Inflammatory macrophage treated with lipopolysaccharide for 4 hours (primary cell): ENCODE measurements at places on chromosomes 3 and 15.

DNA sequence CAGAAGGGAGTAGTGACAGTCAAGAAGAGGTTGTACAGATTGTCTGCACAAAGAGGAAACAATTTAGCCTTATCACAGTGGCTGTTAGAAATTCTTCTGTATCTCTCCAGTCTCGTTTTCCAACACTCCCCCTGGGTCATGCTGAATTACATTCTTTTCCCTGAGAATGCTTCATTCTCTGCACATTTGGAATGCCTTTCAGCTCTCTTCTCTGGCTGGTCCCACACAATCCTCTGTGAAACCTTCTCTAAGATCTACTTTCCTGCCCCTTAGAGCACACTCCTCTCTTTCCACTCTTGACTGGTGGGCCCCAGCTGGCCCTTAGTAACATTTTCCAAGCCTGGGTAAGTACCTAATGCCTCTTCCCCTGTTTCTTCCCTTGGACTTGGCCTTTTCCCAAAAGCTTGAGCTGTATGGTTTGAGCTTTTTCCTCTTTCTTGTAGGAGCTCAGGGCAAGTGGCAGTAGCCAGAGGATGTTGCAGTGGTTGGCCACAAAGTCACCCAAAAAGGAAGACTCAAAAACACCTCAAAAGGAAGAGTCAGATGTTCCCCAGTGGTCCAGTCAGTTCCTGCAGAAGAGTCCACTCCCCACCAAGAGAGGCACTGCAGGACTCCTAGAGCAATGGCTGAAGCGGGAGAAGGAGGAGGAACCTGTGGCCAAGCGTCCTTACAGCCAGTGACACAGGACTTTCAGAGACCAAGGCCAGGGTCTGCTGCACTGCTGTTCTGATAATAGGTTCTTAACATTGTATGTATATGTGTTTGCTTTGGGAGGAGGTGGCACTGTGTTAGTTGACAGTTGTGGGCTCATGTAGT is 25.7 kb downstream of the HMCES start:
- peak; percentile 28 for DNase-seq

GRCh38 chr3:46463868-46464241 is 850 bp downstream of the LTF start:
- DNase-seq = no peak

DNA sequence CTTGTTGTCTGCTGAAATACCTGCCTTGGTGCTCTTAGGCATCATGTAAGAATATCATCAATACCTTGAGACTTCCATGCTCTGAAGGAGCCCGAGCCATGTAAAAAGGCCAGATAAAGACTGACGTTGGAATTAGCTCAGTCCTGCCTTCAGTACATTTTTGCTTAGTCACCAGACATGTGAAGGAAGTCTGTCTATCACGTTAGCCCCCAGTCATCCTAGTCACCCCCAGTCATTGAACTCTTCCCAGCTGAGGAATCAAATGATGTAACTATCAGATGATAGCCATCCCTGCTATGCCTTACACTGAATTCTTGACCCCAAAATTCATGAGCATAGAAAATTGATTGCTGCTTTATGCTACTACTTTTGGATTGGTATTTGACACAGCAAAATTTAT is 351.2 kb upstream of the SGO1 start:
- DNase-seq = no peak

GRCh38 chr15:71577071-71577470 is 233.3 kb upstream of the NR2E3 start:
- DNase-seq = no peak

- DNase-seq = peak; percentile 72
These were observed 432 bp upstream of the LPP start for GRCh38 chr3:188153437-188154013.

GRCh38 chr15:41511899-41512369 is 1.7 kb downstream of the LTK start:
- no peak for DNase-seq

GRCh38 chr3:42036483-42036823 is 54.7 kb upstream of the TRAK1 start:
- peak; percentile 83 for DNase-seq

DNA sequence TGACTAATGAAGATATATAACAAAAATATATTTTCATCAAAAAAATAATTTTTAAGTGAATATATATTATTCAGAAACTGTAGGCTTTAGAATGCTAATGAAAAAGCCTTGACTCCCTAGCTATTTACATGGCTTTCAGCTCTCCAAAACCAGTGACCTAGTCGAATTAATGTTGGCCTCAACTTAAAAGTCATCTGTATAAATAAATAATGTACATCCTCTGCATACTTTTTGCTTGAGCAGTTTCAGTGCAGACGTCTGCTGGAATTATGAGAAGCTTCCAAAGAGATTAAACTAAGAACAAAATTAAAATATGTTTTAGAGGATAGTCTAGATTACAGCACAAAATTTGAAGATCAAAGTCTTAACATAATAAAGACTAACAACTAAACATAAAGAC is 520.4 kb upstream of the ALCAM start:
- DNase-seq = no peak

GRCh38 chr15:74402873-74403587 is 30.7 kb downstream of the SEMA7A start:
- DNase-seq = peak; percentile 44

DNA sequence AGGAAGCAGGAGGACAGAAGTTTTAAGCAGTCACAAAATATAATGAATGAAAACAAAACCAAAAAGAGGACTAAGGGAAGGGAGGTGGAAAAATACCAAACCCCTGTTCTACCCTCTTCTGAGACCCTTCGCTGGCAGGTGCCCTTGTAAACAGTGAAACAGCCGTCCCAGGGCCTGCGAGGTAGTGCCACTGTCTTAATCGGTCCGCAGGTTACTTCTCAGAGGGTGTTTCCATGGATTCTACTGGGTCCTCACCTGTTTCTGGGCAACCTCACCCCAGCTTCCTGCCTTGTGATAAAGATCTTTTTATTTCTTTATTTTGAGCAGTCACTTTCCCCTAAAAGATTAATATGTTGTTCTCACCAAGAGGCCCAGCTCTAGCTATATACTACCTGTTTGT is 65.3 kb downstream of the SLC30A4 start:
- no peak for DNase-seq

GRCh38 chr15:97036301-97036700 is 705.8 kb downstream of the NR2F2 start:
- DNase-seq = no peak

GRCh38 chr3:43073836-43074220 is 32.1 kb downstream of the POMGNT2 start:
- no peak for DNase-seq

DNA sequence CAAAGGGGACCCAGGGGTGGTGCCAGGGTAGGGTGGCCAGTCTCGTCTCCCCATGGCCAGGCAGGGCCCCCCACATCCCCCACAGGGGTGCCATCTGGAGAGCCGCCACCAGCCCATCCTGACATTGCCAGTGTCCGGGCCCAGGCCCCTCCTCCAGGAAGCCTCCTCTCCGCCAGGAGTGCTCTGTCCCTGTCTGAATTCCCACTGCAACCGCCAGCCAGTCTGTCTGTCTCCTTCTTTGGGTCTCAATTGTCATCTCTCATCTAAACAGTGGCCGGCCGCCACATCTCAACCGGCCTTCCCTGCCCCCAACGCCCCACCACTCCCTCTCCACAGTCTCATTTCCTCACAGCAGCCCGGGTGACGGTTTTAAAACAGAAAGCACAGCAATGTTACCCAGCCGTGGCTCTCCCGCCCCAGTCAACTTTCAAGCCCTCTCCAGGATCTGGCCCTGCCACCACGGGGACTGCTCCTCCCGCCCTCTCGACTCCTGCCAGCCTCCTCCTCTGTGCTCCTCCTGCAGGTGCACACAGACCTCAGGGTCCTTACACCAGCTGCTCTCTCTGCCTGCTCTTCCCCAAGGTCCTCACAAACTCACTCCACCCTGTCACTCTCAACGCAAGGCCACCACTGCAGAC is 57.0 kb downstream of the IQSEC1 start:
- DNase-seq = peak; percentile 88

DNA sequence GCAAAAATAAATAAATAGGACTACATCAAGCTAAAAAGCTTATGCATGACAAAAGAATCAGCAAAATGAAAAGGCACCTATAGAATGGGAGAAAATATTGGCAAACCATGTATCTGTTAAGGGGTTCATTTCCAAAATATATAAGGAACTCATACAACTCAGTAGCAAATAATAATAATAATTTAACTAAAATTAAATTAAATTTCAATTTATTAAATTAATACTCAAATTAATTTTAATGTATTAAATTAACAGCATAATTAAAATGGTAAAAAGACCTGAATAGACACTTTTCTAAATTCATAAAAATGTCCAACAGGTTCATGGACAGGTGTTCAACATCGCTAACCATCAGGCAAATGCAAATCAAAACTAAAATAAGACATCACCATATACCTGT is 34.0 kb upstream of the THBS1 start:
- no peak for DNase-seq

GRCh38 chr15:83109532-83109931 is 2.1 kb downstream of the TM6SF1 start:
- DNase-seq = peak; percentile 38

DNA sequence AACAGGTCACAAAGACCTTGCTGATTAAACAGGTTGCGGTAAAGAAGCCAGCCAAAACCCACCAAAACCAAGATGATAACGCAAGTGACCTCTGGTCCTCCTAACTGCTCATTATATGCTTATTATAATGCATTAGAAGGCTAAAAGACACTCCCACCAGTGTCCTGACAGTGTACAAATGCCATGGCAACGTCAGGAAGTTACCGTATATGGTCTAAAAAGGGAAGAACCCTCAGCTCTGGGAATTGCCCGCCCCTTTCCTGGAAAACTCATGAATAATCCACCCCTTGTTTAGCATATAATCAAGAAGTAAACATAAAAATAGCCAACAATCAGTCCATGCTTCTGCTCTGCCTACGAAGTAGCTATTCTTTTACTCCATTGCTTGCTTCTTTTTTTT is 108.1 kb downstream of the MAGI1 start:
- DNase-seq = no peak

DNA sequence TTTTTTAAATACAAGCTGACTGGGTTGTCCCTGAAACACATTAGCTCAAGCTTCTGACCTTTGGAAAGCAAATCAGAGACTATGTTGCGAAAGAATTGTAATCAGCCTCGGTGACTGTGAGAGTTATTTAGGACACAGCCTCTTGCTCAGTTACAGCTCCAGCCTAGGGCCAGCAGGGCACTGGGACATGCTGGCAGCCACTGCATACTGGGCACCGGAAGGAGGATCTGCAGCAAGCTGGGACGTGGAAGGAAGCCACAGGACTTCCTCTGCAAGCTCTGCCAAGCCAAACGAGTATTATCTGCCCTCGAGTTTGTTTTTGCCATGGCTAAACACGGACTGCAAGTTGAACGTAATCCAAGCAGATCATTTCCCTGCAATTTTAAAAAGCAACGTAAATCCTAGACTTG is 24.4 kb upstream of the COPG1 start:
- peak; percentile 98 for DNase-seq

DNA sequence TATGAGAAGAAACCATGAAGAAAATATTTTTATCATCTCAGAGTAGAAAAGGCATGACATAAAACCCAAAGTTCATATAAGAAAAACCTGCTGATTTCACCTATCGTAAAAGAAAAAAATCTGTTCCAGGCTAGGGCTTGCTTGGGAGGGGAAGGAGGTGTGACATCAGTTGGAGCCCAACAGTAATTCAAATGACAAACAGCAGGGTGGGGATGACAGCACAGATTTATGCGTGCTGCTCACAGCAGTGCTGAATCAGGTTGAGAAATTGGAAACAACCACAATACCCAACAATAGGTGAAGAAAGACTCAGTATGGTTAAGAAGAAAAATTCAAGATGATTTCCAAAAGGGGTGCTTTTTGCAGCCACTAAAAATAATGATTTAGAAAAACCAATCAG is 172.4 kb downstream of the PDE8A start:
- no peak for DNase-seq

DNA sequence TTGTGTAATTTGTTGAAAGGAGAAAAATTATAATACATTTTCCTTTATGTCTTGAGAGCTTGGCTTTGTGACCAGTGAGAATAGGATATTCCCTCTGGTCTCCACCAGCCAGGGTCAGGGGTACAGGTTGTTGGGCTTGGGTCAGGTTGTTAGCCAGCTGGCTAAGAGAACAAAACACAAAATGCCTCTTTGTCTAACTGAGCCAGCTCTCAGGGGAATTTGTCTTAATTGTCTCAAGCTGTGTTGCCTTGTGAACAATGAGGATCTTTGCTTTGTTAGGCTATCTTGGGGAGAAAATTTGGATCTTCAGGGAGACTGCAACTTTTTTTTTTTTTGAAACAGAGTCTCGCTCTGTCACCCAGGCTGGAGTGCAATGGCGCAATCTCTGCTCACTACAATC is 17.7 kb upstream of the GK5 start:
- DNase-seq = no peak

DNA sequence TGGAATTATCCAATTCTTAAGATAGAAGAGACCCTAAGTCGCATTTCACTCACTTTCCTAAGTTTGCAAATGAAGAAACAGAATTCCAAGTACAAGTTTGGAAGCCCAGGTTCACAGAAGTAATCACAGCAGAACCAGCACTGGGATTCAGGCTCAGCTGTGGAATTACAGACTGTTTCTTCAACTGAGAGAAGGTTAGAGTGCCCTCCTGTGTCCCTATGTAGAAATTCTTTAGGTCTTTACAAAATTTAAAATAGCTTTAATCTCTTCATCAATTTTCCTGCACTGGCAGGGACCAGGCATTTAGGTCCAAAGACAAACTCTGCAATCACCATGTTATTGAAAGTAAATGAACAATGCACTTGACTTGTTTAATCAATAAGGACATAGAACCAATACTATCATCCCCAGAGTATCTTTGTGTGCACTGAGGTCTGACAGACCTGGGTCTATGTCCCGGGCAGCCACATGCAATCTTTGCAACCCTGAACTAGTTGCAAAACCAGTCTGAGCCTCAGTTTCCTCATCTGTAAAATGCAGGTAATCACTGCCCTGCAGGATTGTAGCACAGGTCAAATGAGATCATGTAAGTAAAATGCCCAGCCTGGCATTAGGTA is 96.3 kb upstream of the ZBED2 start:
- peak; percentile 27 for DNase-seq

GRCh38 chr15:67090297-67091070 is 25.1 kb downstream of the SMAD3 start:
- DNase-seq = no peak
